ENCODE measurements at places on chromosomes 6 and 20.

- no peak for DNase-seq
These were observed 1216.2 kb upstream of the CITED2 start for GRCh38 chr6:140590641-140591040.

DNA sequence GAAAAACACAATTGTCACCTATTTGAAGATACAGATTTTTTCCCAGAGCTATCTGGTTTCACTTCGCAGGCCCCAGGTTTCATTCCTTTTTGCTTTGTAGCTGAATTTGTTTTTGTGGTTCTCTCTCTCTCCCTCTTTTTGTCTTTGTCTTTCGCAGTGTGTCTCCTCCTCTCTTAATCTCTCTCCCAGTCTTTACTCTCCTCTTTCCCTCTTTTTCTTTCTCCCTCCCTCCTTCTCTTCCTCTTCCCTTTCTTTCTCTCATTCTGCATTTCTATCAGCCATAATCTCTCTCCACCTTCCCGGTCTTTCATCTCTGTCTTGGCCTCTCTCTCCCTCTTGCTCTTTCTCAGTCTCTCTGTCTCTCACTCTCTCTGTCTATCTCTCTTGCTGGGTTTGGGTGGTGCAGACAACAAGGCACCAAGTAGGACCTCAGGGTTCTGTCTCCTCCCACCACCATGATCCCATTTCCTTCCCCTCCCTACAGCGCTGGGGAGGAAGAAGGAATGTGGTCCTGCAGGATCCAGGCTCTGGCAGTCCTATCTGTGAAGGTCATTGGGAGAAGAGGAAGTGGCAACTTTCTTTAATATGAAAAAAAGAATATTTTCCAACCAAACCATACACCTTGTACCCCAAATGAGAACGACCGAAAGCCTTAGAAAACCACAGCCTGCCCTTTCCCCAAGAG is 63.2 kb downstream of the BANF2 start:
- peak; percentile 63 for DNase-seq

DNA sequence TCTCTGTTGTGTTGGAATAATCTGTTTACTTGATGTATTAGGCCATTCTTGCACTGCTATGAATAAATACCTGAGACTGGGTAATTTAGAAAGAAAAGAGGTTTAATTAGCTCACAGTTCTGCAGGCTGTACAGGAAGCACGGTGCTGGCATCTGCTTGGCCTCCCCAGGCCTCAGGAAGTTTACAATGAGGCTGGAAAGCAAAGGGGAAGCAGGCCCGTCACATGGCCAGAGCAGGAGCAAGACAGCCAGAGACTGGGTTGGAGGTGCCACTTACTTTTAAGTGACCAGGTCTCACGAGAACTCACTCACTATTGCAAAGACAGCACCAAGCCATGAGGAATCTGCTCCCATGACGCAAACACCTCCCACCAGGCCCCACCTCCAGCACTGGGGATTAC is 50.6 kb upstream of the FUCA2 start:
- DNase-seq, result no peak

DNA sequence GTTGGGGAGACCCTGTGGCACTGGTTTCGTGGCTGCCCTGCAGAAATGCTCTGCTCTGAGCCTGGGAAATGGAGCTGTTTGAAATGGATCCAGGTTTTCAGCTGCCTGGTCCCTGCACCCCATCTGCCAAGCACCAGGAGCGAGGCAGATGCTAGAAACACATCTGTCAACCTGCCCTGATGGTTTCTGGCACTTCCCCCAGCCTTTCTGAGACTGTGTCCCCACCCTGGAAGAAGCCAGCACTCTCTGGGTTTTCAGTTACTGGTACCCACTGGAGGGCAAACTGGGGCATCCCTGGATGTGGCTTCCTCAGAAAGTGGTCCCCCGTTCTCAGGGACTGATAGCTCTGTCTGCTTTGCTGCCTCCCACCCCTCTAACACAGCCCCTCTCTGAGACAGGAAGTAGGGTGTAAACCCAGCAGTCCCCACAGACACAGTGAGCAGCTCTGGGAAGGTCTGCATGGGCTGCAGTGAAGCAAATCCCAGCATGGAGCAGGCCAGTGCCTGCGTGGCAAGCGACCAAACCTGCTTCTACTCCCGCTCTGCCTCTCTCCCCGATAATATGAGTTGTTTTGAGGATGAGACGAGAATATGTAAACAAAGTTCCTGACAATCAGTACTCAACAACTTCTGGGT is 54.2 kb upstream of the MAFB start:
- DNase-seq, result no peak

- DNase-seq, result no peak
These were observed 190.4 kb downstream of the CDKAL1 start for GRCh38 chr6:20724443-20725190.

GRCh38 chr6:3707024-3707423 is 44.5 kb downstream of the PXDC1 start:
- no peak for DNase-seq

- no peak for DNase-seq
These were observed 555.6 kb downstream of the KIF16B start for GRCh38 chr20:16017656-16018055.

GRCh38 chr6:90811596-90812226 is 224.8 kb upstream of the MAP3K7 start:
- no peak for DNase-seq

DNA sequence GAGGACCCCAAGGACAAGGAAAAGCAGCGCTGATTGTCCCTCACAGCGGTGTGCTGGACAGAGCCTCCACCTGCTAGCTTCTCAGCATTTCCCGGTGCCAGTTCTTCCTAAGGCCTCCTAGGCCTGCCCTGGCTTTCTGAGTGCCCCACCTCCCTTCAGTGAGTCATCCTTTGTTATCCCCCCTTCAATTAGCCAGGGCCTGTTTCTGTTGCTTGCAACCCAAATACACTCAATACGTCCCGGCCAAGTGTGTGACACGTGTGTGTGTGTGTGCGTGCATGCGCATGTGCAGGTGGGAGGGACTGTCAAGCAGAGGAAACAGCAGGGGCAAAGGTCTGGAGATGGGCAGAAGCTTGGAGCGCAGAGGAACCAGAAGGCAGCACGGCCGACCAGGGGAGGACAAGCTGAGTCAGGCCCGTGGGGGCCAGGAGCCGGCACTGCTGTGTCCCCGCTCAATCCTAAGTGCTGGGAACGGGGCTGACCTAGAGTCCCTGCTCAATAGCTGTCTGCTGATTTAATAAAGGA is 159.8 kb downstream of the PREX1 start:
- no peak for DNase-seq

GRCh38 chr6:49662892-49663261 is 26.2 kb upstream of the RHAG start:
- no peak for DNase-seq

DNA sequence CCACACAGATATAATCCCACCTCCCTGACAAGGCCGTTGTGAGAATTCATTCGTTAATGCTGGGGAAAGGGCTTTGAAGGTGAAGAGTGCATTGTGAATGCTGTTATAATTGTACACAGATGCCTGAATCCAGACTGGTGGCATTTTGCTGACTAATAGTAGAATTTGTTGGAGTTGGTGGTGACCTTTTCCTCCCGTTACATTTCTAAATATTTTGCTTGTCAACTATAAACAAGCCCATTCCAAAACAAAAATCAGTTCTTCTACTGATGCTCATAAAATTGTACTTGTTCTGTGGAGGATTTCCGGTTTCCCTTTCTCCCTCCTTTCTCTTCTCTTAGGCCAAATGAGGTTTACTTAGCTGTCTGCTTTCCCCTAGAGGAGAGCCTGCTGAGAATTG is 253.1 kb upstream of the SUPT3H start:
- DNase-seq, result no peak

- DNase-seq, result no peak
These were observed 5.9 kb upstream of the MRS2 start for GRCh38 chr6:24396824-24397223.

- DNase-seq, result no peak
These were observed 57.4 kb upstream of the PROKR2 start for GRCh38 chr20:5374171-5374570.

DNA sequence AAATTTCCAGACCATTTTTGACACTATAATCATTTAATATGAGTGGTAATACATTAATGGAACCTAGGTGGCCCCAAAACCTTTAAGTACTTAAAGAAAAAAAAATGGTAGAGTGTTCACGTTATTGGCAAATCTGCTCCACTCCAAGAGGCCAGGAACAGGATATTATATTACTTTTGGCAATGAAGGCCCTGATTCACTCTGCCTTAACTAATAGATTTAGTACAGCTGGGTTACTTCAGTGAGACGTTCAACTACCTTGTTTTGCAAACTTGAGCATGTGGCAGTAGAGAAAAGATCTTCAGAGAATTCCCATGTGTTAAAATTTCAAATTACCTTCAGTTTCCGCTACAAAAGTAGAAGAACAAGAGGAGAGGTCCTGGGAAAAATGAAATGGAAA is 12.8 kb downstream of the ADNP start:
- no peak for DNase-seq

GRCh38 chr6:106733386-106733785 is 104.0 kb downstream of the QRSL1 start:
- DNase-seq, result no peak

DNA sequence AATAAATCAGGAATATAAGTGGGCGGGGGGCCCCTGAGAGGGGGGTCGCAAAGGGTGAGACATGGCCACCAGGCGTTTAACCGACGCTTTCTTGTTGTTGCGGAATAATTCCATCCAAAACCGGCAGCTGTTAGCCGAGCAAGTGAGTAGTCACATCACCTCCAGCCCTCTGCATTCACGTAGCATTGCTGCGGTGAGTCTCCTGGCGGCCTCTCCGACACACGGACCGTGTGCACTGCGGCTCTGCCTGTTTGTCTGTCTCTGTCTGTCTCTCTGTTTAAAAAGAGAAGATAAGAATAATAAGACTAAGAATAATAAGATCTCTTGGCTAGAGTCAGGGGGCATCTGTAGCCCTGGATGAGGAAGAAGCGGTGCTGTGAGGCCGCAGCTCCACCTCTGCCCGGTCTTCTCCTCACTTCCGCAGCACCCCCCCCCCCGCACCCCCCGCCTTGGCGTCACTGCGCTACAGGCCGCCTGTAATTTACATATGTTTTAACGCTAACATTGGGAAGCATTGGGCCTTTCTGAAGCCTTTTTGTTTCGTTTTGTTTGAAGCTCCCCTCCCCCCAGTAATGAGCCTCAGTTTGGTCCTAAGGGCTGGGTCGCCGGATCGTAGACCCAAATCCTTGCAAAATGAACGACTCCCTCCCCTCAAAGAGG is 993 bp downstream of the STX16 start:
- DNase-seq, result peak; percentile 79

DNA sequence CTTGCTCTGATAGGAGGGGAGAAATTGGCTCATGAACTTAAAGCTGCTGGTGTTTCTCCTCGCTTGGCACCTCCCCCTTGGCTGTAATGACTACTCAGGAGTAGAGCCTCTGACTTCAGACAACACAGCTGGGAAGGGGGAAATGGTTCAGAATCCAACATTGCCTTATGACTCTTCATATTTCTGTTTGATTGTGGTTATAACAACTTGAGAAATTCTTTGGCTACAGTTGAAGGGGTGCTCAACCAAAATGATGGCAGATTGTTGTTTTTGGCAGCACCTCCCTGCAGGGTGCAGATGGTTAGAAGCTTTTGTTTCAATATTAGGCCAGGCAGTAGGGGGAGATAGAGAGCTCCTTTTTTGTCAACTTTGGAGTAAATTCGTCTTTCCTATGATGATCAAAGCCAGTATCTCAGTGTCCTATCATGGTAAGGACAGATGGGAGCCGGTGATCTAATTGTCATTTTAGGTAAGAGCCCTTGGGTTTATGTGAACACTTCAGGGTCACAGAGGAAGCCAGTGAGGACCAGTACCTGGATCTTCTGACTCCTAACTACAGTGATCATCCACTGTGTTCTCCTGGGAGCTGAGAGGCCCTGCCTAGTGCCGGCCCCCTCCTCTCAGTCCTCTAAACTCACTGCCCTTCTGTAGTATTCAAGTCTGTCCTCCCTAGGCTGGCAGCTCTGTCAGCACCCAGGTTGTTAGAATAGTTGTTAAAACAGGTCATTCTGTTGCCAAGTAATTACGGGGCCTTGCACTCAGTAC is 39.9 kb downstream of the RPRD1B start:
- peak; percentile 65 for DNase-seq

DNA sequence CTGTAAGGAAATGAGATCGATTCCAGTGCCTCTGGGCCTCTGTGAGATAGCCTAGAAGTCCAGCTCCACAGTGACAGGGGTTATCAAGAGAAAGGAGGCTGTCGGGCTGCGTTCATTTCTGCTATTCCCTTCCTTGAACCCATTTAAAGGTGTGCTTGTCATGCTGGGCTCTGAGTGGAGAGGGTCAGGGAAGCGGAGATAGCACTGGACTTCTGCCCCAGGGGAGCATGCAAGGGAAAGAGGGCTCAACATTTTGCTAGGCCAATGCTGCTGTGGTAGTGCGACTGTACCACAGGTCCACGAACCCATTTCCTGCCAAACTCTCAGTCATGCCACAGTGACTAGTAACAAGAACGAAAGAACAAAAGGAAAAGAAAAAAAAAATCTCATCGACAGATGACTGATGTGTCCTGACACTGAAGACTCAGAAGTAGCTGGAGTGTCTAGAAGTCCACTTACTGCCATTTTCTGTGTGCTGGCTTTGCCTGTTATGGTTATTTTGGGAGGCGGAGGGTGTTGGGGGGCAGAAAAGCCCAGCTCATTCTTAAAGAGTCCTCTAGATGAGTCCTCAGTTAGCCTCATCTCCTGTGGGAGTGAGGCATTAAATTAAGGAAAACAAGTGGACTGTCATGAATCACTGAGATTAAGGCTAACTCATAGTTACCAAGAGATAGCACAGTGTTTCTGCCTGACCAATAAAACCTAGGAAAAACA is 8.1 kb downstream of the NEDD9 start:
- DNase-seq, result no peak

DNA sequence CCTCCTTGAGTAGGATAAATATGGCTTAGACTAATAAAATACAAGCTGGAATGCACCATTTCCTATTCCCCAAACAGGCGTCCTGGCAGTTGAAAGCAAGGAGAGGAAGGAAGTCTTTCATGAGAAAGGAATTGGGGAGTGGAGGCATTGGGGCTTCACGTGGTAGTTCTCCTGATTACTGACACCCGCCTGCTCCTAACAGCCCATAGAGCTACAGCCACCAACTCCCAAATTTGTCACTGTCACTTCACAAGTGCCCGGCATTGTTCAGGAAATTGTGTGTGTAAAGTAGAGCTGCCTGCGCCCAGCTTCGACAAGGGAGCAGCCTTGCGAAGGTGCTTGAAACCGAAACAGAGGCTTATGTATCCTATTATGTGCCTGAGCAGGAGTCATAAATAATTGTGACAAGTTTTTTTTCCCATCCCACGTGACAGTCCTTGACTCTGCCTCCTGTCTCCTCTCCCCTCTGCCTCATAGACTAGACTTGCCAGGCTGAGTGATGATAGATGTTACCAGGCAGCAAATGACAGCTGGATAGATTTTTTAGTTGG is 301.7 kb upstream of the ZFP64 start:
- DNase-seq, result no peak

Data from RPMI8226 (cell line).